Stimulated activated CD4-positive, alpha-beta T cell treated with anti-CD3 and anti-CD28 coated beads, Interleukin-12 subunit alpha, Interleukin-12 subunit beta, amount 100 ng/mL, for 48 hours (primary cell): ENCODE measurements at places on chromosomes 16 and 17.

GRCh38 chr17:38867179-38867967 lies 2.5 kb upstream of the LASP1 start:
- DNase-seq = peak; percentile 91

DNA sequence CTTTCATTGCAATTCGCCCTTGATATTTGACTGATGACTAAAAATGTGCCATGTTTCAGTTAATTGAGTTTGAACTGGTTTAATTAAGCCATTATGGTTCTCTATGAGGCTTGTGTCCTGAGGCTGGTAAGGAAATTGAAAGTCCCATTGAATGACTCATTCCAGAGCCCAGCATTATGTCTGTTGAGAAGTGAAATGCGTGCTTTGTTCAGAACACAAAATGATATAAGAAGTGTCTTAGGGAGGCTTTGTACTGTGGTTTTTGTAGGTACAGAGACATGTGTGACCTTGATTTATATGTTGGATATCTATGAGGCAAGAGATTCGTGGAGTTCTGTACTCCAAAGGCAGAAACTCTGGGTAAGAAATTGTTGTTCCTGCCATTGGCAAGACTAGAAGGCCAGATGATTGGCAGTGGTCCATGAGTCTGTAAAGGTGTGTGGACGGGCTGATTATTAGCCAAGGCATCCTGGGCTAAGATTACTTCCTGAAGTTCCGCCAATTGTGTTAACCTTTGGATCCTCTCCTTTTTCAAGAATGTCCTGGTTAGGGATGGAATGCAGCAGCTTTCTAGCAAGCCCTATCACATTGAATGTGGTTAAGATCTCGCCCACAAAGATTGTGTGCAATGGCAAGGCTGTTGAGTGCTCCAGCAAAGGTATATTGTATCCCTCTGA lies 103.7 kb downstream of the NPIPB5 start:
- DNase-seq = no peak

GRCh38 chr16:70402916-70403659 lies 35.8 kb downstream of the ST3GAL2 start:
- DNase-seq = no peak

DNA sequence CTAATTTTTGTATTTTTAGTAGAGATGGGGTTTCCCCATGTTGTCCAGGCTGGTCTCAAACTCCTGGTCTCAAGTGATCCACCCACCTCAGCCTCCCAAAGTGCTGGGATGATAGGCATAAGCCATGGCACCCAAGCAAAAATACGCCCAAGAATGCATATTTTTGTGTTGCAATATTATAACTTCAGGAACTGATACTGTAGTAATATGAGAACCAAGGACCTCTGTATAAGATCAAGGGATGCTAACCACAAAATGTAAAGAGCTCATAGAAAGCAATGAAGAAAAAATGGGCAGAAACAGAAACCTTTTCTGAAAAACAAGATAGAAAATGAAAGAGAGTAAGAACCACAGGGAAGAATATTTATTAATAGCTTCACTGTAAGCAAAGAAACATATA lies 183.6 kb upstream of the RPL38 start:
- DNase-seq = no peak

DNA sequence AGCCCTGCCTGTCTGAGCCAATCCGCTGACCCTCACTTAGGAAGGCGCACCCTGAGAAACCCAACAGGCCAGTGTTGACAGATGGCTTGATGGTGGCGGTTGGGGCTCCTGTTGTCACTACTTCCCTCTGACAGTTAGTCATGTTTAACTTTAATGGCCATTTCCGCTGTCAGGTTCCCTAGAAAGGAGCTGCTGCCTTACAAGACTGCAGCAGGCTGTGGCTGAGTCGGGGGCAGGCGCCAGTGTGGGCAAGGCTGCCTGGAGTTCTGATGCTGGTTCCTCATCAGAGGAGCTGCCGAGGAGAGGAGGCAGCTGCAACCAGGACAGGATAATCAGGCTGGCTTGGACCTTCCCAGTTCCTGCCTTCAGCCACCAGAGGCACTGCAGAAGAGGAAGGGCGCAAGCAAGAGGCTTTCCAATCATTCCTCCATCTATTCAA lies 223.2 kb upstream of the DYNLRB2 start:
- DNase-seq = no peak
